ENCODE measurements at places on chromosomes 4 and X.
A peak's percentile ranks its signal among the peaks of the same experiment; 100 is the strongest.

- DNase-seq, result peak; percentile 0
These were observed 674 bp downstream of the GNPDA2 start for GRCh38 chr4:44725726-44726037.

DNA sequence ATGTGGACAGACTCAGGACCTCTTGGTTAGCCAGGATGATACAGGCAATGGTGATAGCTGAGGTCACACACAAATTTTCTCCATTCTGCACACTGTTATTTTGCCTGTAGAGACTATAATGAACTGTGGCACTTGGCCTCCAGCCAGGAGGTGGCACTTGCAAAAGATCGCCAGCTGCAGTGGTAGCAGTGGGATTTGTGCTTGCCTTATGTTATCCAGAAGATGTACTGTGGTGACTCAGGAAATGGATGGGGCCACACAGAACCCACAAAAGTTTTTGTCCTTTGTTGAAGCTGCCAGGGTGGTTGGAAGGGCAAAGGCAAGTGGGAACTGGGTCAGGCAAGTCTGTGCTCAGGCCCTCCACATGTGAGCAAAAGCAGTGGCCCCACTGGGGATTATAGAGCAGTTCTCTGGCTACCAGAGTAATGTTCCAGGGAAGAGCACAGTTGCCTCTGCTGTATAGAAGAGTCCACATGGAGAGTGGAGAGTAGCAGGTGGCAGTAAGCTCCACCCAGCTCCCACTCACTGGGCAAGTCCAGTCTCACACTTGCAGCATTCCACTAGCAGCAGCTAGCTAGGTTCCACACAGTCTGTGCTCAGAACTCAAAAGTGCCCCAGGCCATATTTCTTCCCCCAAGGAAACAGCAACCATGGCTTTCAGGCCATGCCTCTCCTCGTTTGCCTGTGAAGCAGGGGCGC, 5.9 kb upstream of the C4orf17 start:
- no peak for DNase-seq

- no peak for DNase-seq
These were observed 108.3 kb upstream of the SLC34A2 start for GRCh38 chr4:25547343-25547742.

DNA sequence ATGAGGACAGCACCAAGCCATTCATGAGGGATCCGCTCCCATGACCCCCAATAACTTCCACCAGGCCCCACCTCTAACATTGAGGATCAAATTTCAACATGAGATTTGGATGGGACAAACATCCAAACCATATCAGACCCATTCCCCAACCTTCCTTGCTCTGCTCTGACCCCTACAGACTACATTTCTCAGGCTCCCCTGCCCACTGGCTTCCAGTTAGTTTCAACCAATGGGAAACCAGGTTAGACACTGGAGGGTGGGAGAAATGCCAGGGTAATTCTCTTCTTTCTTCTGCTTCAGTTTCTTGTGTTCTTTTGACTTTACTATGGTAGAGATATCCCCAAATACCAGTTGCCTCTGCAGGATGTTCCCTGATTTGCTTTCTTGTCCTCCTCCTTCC, 125.7 kb downstream of the CLCN4 start:
- DNase-seq, result no peak

DNA sequence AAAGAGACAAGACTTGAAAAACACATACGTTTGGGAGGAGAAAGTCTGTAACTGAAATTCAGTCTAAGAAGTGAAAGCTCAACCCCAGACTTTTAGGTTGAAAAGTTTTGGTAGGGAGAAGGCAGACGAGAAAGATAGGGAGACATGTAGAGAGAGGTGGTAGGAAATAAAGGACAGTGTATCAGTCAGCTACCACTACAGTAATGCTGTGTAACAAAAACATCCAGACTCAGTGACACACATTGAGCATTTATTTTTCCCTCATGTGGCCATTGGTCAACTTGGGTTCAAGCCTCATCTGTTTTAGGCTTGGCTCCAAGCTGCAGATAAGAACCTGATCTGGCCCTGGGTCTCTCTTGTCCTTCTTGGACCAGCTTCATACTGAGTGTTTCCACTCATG, 26.9 kb downstream of the CCKAR start:
- no peak for DNase-seq
